ENCODE measurements at places on chromosomes 11 and 22. TPM values are rescaled to one million over a fixed set of nuclear protein-coding genes. Genes with fewer than 3 reads are reported as not detected.

The ANKK1 gene
- total RNA-seq, result 0.16 TPM

The GAS2 gene
- 0.52 TPM for total RNA-seq

The MYRF gene
- total RNA-seq, result 1.1 TPM

The RCOR2 gene
- total RNA-seq, result 4.8 TPM

The TBX10 gene
- not detected for total RNA-seq

Measured in aorta (tissue), 5 donors.